SJCRH30 (cell line): ENCODE measurements at places on chromosomes 6 and 20. TPM values are rescaled to one million over a fixed set of nuclear protein-coding genes. Genes with fewer than 3 reads are reported as not detected.

DNA sequence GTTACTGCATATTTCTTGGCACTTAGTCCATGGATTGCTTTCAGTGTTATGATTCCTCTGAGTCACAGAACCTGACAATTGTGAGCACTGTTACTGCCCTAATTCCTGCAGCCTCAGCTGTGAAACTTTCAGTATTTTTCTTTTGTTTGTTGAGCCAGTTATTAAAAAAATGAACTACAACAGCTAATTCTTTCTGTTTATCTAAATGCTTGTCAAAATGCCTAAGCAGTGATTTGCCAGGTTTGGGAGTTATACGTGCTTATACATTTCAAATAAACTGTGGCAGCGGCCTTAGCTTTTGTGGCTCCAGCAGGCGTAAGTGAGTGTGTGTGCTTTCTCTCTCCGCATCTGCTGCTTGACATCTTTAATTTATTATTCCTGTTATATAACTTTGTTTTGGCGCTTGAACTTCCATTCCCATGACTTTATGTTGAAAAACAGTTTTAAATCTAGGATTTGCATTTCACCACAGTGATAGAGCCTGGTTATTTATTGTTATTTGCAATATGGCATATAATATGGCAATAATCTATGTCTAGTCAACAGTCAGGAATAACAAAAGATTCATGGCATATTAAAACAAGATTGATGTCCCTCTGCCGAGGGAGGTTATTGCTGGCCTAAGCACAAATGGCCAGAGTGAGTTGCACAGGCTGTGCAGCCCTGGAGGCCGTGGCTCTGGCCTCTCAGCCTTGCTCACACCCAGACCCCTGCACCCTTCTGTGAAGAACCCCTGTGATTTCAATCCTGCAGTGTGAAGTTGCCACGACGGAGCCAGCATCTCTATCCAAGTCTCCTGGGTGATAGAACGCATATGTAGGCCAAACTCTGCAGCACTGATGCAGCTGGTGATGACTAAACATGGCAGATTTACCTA is 303.4 kb downstream of the THBS2 start:
- DNase-seq, result no peak

DNA sequence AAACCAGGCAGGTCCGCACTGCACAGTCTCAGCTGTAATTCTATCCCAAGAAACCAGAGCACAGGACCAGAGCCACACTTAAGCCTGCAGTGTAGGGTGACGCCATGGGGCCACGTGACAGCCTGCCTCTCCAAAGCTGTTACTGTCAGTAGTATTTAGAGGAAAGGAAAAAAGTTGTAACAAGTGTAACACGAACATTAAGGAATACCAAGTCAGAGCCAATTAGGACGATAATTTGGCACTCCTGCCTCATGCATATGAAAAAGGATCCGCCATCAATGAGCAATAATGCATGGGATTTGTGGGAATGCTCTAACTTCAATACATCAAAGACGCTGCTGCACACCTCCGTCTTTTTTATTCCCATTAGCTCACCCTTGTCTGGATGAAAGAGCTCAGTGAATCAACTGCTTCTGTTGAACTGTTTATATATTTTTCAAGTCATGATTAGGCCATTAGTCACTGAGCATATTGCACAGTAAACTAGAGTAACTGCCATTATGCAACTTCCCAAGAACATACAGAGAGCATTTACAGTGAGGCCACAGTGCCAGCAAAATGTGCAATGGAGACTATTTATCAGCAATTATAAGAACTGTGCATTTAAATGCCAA is 79.9 kb downstream of the ATXN1 start:
- DNase-seq, result no peak

DNA sequence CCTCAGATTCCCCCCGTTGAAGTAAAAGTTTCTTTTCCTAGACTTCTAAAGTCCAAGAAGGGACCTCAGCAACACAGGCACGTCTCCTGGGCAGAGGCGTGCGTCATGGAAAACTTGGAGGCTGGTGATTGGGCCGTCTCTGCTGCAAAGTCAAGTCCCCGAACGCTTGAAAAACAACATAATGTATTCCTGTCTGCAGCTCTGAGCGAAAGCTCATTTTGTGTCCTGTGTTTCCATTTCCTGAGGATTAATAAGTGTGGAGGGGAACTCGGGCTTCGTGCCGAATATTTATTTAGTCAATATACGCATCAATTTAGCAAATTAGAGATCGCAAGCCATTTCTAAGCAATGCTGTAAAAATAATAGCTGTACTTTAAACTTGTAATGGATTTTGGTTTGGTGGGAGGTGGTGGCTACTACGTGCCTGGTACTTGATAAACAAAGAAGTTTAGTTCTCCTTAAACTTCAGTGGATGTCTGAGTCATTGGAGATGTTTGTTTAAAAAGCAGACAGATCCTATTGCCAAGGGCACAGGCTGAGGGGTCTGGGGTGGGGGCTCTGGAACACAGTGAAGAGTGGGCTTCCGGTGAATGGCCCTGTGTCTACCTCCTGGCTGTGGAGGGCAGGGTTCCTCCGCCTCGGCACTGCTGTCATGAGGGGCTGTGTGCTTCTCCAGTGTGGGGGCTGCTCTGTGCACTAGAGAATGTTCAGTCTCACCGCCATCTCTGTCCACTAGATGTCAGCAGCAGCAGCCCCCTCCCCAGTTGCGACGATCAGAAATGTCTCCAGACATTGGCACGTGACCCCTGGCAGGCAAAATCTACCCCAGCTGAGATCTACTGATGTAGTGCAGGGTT is 21.8 kb downstream of the PCK1 start:
- DNase-seq, result peak; percentile 77

The BANF2 gene
- not detected in 2 replicates for total RNA-seq

- peak; percentile 40 for DNase-seq
Observed at GRCh38 chr6:42079941-42080464, 29.7 kb downstream of the TAF8 start.

- peak; percentile 63 for DNase-seq
Observed at GRCh38 chr20:52746190-52746589, 226.0 kb upstream of the TSHZ2 start.

The PLCB1 gene
- 11.0 and 13.4 TPM in 2 replicates for total RNA-seq

- no peak for DNase-seq
Observed at GRCh38 chr20:62061851-62062423, 3.7 kb downstream of the TAF4 start.

- no peak for DNase-seq
Observed at GRCh38 chr6:14263881-14264424, 146.4 kb downstream of the CD83 start.

- no peak for DNase-seq
Observed at GRCh38 chr6:20853828-20854227, 319.6 kb downstream of the CDKAL1 start.

DNA sequence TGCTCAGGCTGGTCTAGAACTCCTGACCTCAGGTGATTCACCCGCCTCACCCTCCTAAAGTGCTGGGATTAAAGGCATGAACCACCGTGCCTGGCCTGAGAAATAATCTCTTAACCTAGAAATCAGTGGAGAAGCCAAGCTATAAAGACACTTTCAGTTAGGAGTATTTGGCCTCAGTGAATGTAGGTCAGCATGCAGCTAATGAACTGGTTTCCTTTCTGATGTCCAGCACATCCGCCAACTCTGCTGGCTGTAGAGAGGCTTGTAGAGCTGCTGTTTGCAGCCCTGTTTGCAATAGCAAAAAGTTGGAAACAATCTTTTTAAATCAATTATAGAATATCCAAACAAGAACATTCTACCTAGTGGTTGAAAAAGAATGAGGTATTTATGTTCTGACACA is 42.4 kb upstream of the ELOVL5 start:
- no peak for DNase-seq

- DNase-seq, result no peak
Observed at GRCh38 chr20:43658069-43658722, 8.7 kb upstream of the MYBL2 start.

The PAK5 gene
- not detected in 2 replicates for total RNA-seq

- peak; percentile 52 for DNase-seq
Observed at GRCh38 chr20:23298926-23299672, 51.5 kb upstream of the NXT1 start.

The TP53TG5 gene
- total RNA-seq, result not detected in 2 replicates

DNA sequence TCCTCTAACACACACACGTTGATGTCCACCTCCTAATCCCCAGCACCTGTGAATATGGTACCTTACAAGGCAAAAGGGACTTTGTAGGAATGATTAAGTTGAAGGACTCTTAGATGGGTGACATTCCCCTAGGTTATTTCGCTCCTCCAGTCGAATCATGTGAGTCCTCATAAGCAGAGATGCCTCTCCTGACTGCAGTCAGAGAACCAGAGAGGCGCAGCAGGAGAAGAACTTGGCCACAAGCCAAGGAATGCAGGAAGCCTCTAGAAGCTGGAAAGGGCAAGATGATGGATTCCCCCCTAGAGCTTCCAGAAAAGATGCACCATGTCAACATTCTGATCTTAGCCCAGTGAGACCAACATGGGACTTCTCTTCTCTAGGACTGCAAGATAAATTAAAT is 133.1 kb upstream of the PTPRT start:
- peak; percentile 55 for DNase-seq
